ENCODE measurements at places on chromosomes 2 and 18. TPM values are rescaled to one million over a fixed set of nuclear protein-coding genes. Genes with fewer than 3 reads are reported as not detected.

- DNase-seq, result no peak
Observed at GRCh38 chr2:74530239-74531187, 780 bp downstream of the HTRA2 start.

- peak; percentile 48 for DNase-seq
Observed at GRCh38 chr2:156005999-156006712, 326.4 kb downstream of the NR4A2 start.

- peak; percentile 81 for DNase-seq
Observed at GRCh38 chr2:53087262-53087873, 680.2 kb upstream of the CHAC2 start.

DNA sequence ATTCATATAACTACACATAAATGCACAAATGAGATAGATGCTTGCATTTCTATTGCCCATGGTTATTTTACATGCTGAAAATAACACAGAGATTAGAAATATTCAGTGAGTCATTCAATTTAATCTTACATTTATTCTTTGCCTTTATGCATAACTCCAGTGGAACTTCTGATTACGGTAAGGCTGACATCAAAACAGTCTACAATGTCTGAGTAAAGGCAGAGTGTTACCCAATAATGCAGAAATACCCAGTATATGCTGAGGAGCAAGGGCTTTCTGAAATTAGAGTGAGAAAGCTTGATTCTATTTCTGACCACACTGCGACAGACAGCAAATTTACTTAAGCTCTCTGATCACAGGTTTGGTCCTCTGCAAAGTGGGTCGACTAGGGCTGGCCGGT, 9.2 kb downstream of the NMI start:
- no peak for DNase-seq

GRCh38 chr2:41199334-41199733, 747.4 kb upstream of the SLC8A1 start:
- no peak for DNase-seq

Gene GATA6
- total RNA-seq, result 0.03 TPM

Gene TMEM247
- total RNA-seq, result not detected

Gene BCL11A
- 7.2 TPM for total RNA-seq

Gene DSC3
- 140 TPM for total RNA-seq

Gene RGPD3
- total RNA-seq, result 0.14 TPM

All from foreskin keratinocyte (primary cell).